Breast epithelium (tissue), 4 donors: ENCODE measurements at places on chromosomes 2 and 18. TPM values are rescaled to one million over a fixed set of nuclear protein-coding genes. Genes with fewer than 3 reads are reported as not detected.

The ACMSD gene
- 0.59 TPM for total RNA-seq

The POTEC gene
- 4.9 TPM for total RNA-seq

The MAPK4 gene
- total RNA-seq: 1.9 TPM

The SCYGR4 gene
- total RNA-seq: not detected

GRCh38 chr2:67459761-67460160 lies 62.6 kb downstream of the ETAA1 start:
- no peak for DNase-seq

- no peak for DNase-seq
These were observed 43.4 kb upstream of the ANKRD62 start for GRCh38 chr18:12049978-12050811.

- no peak for DNase-seq
These were observed 42.6 kb upstream of the MAP3K20 start for GRCh38 chr2:173033084-173033483.

- no peak for DNase-seq
These were observed 103.4 kb downstream of the WDPCP start for GRCh38 chr2:63484901-63485300.

DNA sequence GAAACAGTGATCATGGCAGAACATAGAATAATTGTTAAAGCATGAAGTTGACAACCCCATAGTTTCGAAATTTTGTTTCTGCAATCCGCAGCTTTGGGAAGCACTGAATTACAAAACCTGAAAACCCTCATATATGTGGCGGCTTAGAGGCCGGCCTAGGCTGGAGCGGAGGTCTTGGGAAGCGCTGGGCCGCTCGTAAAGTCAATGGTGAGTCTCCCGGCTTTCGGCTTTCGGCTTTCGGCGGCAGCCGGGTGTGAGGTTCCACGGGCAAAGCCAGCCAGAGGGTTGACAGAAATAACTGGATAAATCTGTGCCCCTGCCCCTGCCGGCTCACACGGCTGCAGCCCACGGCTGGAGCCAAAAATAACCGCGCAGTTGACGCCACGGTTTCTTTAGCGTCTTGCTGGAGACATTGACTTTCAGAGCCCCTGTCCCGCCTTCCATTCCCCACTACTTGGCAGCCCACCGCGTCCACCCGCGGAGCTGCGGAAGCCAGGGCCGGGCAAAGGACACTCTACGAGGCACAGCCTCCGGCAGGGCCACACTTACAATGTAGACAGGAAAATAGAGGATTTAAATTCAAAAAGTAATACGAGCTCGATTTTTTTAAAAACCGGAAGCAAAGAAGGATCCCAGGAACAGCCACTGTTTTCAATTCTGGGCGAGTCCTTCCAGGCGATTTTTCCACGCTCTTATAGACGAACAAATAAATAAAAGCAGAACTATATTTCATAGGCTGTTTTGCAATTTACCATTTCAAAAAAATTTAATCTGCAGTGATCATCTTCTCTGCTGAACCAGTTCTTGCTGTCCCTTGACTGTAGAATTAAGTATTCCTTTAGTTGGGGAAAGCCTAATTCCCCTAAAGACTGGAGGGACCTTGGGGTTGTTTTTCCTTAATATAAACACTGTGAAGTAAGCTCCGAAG lies 28.3 kb upstream of the ATP6V1B1 start:
- no peak for DNase-seq

DNA sequence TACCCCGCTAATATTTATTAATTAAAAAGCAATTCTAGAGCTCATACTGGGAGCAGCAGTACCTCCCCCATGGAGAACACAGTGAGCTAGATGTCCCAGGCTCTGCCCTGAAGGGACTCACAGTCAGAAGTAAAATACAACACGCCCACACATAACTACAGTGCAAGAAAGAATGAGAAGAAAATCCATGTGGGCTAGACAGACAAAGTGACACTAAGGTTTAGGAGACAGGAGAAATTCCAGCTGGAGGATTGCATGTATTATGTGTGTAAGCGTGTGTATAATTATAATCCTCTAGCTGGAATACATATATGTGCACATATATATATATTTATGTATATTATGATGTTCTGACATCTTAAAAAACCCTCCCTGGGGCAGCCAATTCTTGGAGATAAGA lies 15.7 kb downstream of the SOWAHC start:
- no peak for DNase-seq

DNA sequence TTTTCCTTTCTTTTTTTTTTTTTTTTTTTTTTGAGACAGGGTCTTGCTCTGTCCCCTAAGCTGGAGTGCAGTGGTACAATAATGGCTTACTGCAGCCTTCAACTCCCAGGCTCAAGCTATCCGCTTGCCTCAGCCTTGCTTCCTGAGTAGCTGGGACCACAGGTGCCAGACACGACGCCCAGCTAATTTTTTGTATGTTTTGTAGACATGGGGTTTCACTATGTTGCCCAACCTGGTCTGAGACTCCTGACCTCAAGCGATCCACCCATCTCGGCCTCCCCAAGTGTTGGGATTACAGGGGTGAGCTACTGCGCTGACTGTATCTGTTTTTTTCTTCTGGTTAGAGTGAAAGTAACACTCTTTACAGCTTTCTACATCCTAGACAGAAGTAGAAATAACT lies 240.3 kb upstream of the FBXO11 start:
- no peak for DNase-seq
